ENCODE measurements at places on chromosomes 16 and 17.

GRCh38 chr17:73944366-73944765 lies 259.1 kb upstream of the RPL38 start:
- no peak for DNase-seq

- no peak for DNase-seq
These were observed 29.0 kb downstream of the CDK5R1 start for GRCh38 chr17:32515677-32516383.

DNA sequence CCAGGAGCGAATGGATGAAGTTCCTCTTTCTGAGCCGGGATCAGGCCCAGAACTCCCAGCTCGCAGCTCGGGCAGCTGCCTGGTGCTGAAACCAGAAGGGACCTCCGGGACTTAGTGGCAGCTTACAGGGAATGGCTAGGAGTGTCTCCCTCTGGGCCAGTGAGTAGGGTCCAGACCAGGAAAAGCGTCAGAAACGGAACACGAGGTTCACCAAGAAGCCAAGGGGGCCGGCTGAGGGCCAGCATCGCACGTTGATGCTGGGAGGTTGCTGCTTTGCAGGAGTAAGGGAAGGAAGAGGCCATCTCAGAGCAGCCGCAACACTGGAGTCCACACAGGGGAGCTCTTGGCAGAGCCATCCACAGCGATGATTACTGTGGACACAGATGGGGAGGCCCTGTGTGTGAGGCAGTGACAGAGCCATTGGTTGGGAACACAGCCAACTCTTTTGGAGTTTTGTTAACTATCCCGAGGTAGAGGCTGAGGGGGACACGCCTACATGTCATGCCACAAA lies 74.0 kb upstream of the CREBBP start:
- no peak for DNase-seq

GRCh38 chr17:76561799-76562268 lies 22.0 kb downstream of the PRCD start:
- no peak for DNase-seq

DNA sequence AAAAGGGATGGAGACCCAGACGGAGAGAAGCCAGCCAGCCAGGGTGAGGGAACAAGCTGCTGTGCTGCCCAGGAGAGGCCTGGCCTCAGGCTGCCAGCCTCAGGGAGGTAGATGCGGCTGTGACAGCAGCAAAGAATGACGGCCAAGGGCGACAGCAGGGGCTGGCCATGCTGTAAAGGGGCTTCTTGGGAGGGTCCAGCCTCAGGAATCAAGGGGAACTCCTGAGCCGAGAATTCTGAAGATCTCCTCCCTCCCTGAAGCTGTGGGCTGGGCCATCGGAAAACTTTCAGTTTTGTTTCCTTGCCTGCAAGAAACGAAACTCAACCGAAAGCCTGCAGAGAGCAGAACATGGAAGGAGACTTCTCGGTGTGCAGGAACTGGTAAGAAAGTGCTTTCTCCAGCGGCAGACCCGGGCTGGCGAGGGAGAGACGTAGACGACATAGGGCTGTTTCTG lies at the start of gene XAF1:
Gene XAF1 (plus strand): TSS at position 316 of the 454 bp plus-strand sequence. CDS start 33 bp downstream, at position 349.
- DNase-seq, result no peak

DNA sequence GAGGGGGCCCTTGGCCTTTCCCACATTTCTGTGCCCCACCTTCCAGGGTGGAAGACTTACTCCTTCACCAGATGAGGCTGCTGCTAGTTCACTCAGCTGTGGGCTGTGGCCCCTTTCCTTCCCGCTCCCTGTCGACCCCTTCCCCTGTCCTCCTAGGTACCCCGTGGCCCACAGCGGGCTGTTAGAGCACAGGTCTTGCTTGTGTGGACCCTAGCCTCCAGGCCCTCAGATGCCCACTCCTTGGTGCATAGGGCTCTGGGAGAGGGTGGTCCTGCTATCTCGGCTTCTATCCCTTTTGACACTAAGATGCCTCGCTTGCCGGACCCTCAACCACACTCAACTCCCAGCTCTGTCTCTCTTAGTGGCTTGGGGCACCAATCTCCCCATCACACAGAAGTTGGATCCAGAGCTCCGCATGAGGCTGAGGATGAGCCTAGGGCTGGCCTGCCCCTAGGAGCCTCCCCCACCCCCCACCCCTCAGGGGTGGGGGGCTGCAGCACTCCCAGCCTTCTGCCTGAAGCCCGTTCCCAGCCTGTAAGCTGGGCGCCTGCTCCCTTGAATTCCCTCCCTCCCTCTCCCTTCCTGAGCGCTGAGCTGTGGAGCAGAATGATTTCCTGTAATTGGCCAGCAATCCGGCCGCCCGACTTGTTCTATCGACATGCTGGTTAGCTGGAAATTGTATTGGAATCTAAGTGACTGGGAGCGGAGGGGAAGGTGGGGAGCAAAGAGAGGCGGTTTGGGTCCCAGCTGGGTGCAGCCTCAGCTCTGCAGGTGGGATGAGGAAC lies 30.9 kb downstream of the DCAKD start:
- DNase-seq, result no peak

DNA sequence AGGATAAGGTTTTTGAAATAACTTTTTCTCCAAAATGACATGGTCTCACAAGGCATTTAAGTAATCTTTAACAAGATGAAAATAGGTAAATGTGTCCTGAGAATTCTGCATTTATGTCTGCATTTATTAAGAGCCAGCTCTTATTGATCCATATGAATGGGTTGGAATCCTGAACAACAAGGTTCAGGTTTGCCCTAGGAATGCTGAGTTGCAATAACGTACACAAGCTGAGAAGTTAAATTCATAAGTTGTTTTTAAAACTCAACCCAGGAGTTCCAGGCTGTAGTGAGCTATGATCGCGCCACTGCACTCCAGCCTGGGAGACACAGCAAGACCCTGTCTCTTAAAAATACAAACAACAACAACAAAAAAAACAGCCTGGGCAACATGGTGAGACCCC lies 28.1 kb downstream of the GLG1 start:
- no peak for DNase-seq

- DNase-seq, result no peak
These were observed 544.5 kb upstream of the CDH11 start for GRCh38 chr16:65666132-65666941.

- DNase-seq, result no peak
These were observed 452.2 kb downstream of the XYLT1 start for GRCh38 chr16:17018585-17018939.

DNA sequence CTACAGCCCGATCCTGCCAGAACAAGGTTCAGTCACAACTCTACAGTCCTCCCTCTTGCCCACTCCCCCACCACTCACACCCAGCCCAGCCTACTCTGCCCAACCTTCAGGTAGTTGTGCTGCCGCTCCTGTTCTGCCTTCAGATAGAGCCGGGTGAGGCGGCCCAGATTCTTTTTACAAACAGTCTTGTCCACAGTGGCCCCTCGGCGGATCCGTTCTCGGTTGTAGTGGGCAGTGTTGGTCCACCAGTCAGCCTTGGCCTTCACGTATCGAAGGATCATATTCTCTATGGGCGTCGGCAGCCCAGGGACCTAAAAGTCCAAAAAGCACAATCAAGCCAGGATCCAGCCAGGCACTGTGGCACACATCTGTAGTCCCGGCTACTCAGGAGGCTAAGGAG lies 8.3 kb downstream of the PRPF8 start:
- DNase-seq, result no peak

DNA sequence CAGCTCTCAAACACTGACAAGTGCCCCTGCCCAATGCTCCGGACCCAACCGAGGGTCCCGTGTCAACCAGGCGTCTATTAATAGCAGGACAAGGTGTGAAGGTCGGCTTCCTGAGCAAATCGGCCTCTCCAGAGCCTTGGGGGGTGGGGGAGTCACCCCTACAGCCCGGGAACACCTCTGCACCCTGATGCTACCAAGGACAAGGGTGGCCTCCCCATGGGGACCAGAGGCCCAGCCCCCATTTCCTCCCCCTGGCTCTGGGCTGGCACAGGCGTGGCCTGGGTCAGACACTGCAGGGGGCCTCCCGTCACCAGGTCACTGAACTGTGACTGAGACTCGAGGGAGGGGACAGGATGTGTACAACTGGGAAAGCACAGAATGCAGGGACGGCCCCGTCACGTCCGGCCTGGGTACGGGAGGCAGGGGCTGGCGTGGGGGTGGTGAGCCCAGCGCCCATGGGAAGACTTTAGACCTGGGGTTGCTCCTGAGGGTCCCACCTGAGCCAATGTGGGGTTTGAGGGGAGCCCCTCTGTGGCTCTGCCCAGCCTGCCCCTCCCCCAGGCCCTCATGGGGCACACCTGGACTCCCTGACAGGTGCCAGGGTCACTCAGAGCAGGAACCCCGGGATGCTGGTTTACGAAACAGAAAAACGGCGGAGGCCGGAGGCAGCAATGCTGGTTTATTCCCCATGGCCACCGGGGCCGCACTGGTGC lies 579 bp upstream of the CYBA start:
- DNase-seq, result no peak

DNA sequence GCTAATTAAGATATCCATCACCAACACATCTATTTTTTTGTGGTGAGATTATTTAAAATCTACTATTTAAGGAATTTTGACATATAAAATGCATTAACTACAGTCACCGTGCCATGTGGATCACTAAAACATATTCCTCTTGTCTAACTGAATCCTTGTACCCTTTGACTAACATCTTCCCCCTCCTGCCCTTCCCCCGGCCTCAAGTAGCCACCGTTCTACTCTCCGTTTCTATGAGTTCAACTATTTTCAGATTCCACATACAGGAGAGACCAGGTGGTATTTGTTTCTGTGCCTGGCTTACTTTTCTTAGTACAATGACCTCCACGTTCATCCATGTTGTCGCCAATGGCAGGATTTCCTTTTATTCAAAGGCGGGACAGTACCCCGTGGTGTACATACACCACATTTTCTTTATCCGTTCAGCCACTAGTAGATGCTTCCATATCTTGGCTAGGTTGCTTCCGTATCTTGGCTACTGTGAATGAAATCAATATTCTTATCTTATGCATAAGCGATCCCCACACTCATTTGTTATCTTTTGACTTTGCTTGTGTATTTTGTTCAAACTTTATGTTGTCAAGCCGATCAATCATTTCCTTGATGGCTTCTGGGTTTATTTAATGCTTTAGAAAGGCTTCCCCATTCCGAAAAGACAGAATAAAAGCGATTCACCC lies 134.7 kb downstream of the KCNJ12 start:
- no peak for DNase-seq

GRCh38 chr17:42184713-42185620 lies at the start of gene HCRT:
Gene HCRT, minus strand, starts transcription at chr17:42185452. Its CDS starts 87 bp downstream, at chr17:42185365.
- DNase-seq, result no peak

- peak; percentile 92 for DNase-seq
These were observed 23.4 kb upstream of the MPO start for GRCh38 chr17:58303971-58304749.

DNA sequence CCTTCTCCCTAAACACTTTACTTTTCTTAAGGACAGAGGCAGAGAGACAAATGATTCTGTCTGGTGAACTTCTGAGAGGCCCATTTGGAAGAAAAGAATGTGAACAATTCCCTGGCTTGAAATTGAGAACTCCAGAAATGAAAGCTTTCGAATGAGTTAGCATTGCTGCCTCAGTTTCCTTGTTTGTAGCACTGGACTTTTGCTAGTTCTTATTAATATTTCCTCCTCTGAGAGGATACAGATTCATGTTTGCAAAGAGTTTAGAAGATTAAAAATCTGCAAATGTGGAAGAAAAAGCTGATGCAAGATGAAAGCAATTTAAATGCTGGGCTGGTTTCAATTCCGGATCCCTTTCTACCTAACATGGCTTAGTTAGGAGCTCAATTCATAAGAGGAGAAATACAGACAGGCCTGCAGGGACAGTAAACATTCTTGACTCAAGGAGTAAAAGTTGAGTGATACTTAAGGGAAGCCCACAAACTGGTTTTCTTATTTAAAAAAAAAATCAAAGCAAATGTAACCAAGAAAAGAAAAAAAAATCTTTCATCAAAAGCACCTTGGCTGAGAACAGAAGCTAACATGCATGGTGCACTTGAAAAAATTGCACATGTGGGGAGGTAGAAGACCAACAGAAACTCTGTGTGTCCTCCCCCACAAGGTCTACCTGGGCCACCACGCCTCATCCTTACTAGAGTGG lies 27.1 kb downstream of the HNF1B start:
- no peak for DNase-seq

- DNase-seq, result no peak
These were observed 25.1 kb downstream of the ASIC2 start for GRCh38 chr17:33267851-33268548.

DNA sequence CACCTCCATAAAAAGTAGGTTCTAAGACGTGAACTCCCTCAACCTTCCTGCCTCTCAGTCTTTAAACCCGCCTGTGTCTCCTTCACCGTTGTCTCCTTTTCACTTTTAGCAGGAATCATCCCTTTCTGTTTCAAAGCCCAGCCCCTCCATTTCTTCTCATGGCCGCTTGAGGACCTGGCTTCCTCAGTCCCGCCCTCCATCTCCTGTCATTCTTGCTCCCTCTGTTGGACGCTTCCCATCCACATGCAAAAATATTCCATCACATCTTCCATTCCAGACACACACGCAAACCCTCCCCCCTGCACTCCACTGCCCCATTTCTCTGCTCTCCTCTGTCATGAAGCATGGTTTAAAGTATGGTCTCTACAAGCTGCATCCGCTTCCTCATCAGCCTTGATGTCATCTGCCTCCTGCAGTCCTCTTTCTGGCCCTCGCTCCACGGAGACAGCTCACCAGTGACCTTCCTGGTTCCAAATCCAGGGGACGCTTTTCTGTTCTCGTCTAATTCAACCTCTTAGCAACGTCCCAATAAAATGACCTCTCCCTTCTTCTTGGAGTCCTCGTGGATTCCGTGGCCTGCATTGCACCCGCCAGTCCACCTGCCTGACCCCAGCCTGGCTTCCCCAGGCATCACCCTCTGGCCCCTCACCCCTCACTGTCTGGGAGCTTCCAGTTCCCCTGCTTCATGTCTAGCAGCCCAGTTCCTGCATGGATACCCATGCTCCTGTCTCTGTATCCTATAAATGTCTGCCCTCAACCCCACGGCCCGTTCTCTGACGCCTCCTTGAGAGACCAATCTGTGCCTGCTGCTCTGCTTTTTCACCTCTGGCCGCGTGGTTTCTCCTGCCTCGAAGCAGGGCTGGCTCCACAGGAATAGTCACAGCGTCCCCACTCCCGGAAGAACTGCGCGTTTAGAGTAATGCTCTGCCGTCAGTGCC lies 26.2 kb downstream of the ANKRD40 start:
- peak; percentile 78 for DNase-seq

DNA sequence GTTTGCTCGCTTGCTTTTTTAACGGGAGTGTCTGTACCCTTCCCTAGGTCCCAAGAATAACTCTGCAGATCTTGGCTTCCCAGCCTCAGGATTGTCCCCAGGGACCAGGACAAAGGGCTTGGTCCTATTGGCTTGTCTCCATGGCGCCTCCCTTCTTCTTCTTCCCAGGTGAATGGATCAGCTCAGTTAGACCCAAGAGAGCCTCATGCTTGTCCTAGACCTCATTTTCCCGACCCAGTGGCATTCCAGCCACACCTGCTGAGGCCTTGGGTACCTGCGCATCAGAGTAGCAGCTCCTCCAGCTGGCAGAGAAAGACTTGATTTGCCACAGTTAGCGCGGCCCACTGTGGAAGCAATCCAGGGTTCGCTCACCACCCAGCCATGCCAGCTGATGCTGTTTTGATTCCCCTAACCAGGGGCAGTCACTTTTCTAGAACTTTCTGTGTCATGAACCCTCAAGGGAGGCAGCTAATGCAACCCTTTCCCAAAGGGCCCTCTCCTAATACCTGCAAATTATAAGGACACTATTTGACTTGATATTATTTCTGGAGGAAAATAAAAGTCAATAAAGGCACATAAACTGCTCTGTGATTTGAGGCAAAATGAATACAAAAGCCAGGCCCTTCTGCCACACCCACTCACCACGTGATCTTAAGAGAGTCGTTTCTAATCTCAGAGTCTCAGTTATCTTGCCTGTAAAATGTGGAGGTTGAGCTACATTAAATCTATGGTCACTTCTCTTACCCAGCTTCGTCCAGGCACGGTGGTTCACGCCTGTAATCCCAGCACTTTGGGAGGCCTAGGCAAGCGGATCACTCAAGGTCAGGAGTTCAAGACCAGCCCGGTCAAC lies 13.9 kb downstream of the GPR142 start:
- DNase-seq, result no peak

GRCh38 chr17:36017799-36018198 lies at the start of gene CCL23:
Gene CCL23, minus strand, starts transcription at chr17:36017972. Its CDS starts 75 bp downstream, at chr17:36017897.
- no peak for DNase-seq
